CD8-positive, alpha-beta memory T cell (primary cell): ENCODE measurements at places on chromosomes 3 and 15.

- DNase-seq: peak; percentile 35
These were observed 4.0 kb downstream of the GLYCTK start for GRCh38 chr3:52291508-52292181.

- DNase-seq: no peak
These were observed 43.3 kb downstream of the CNTN3 start for GRCh38 chr3:74571118-74571517.

DNA sequence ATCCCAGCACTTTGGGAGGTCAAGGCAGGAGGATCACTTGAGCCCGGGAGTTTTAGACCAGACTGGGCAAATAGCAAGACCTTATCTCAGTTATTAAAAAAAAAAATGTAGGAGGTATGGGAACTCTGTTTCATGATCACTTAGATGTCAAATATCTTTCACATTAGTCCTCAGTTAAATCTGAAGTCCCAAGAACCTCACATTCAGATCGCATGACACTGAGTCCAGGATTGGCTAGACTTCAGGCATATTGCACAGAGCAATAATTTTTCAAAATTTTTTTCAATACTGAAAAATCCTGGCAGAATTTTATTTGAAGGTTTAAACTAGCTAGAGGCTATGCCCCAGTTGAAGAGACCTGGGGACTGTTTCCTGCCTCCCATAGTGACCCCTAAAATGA is 56.3 kb upstream of the ZNF148 start:
- no peak for DNase-seq

- DNase-seq: no peak
These were observed 356.8 kb upstream of the NR2F2 start for GRCh38 chr15:95973566-95974256.

GRCh38 chr3:18837137-18837755 is 311.1 kb upstream of the KCNH8 start:
- no peak for DNase-seq

- DNase-seq: no peak
These were observed 297.3 kb upstream of the PROK2 start for GRCh38 chr3:72082186-72082715.
